WTC11 (cell line): ENCODE measurements at places on chromosomes 12 and 14. TPM values are rescaled to one million over a fixed set of nuclear protein-coding genes. Genes with fewer than 3 reads are reported as not detected.

GRCh38 chr12:49533331-49533730, 5.5 kb upstream of the KCNH3 start:
- peaks cover 15% of the 10 kb centered on the region for H3K4me1 ChIP-seq
- H3K27ac ChIP-seq = no peak overlapping the region
- no peak overlapping the region for H3K4me3 ChIP-seq
- H3K36me3 ChIP-seq = peaks cover 5% of the 10 kb centered on the region
- H3K27me3 ChIP-seq = peaks cover 42% of the 10 kb centered on the region

GRCh38 chr12:13340149-13340548, 143.6 kb downstream of the EMP1 start:
- H3K27ac ChIP-seq = no peak overlapping the region
- no peaks in the 10 kb centered on the region for H3K36me3 ChIP-seq
- H3K27me3 ChIP-seq = no peaks in the 10 kb centered on the region; the same call in 1 of the 2 replicates
- no peak for DNase-seq

ESPL1 gene
- 41.5 to 61.4 TPM (median 48.5 TPM) in 3 replicates for total RNA-seq

GRCh38 chr12:92821142-92821541, 108.0 kb downstream of the EEA1 start:
- no peaks in the 10 kb centered on the region for H3K36me3 ChIP-seq
- H3K27ac ChIP-seq = no peak overlapping the region
- no peak for DNase-seq
- H3K4me1 ChIP-seq = no peaks in the 10 kb centered on the region
- no peaks in the 10 kb centered on the region for H3K27me3 ChIP-seq
- H3K4me3 ChIP-seq = no peak overlapping the region

COCH gene
- total RNA-seq = 9.4 to 10.6 TPM (median 10.2 TPM) in 3 replicates

GRCh38 chr12:53327435-53328042, 6.1 kb upstream of the AAAS start:
- H3K27me3 ChIP-seq = peaks cover 79% of the 10 kb centered on the region
- DNase-seq = no peak
- H3K27ac ChIP-seq = no peak overlapping the region
- H3K4me1 ChIP-seq = peaks cover 21% of the 10 kb centered on the region

DNA sequence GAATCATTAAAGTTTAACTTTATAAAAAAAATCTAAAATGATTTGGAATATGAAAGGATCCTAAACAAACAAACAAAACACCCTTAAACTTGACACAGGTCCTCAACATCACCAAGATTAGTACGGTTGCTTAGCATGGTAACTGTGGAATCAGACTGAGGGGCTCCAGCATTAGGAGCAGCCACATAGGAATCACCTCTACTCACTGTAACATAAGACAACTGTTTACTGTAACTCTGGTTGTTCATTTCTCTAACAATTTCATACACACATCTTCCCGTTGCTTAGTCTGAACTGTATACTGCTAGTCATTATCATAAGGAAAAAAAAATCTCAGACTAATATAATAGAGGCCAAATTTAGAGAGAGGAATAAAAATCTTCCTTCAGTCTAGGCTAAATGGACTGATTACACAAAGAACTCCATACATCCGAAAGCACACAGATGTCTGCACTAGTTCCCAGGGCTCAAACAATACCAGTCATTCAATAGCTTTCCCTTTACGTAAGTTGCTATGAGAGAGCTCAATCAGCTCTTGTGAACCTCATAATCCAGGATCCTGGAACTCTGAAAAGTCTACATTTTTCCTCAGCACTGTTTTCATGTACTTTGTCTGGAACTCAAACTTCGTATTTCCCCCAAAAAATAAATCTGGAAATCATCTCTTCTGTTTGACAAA, 26.0 kb downstream of the LRP6 start:
- peaks cover 7% of the 10 kb centered on the region for H3K36me3 ChIP-seq
- no peak for DNase-seq
- peak overlapping the region; percentile 92 for H3K27ac ChIP-seq

DNA sequence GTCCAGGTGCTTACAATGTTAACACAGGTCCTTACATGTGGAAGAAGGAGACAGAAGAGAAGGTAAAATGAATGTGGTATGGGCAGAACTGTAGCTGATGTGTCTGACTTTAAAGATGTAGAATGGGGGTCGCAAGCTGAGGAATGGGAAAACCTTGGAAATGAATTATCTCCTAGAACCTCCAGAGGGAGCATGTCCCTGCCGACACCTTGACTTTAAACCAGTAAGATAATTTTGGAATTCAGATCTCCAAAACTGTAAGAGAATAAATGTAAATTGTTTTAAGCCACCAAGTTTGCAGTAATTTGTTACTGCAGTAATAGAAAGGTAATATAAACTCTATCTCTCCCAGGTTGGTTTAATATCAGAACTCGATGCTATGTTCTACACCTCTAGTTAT, 80.1 kb upstream of the ALG10 start:
- no peak overlapping the region for H3K4me3 ChIP-seq
- no peaks in the 10 kb centered on the region for H3K27me3 ChIP-seq
- H3K27ac ChIP-seq = no peak overlapping the region
- peaks cover 14% of the 10 kb centered on the region for H3K4me1 ChIP-seq
- no peak for DNase-seq
- no peaks in the 10 kb centered on the region; the same call in 1 of the 2 replicates for H3K36me3 ChIP-seq

- H3K27ac ChIP-seq = peak overlapping the region; percentile 97
- peaks cover 4% of the 10 kb centered on the region for H3K36me3 ChIP-seq
- no peak for DNase-seq
- H3K27me3 ChIP-seq = no peaks in the 10 kb centered on the region
Measured at GRCh38 chr12:32107359-32108267, 966 bp downstream of the BICD1 start.

MAGOHB gene
- total RNA-seq = 36.1 to 37.0 TPM (median 36.8 TPM) in 3 replicates

- peaks cover 16% of the 10 kb centered on the region for H3K4me1 ChIP-seq
- H3K36me3 ChIP-seq = no peaks in the 10 kb centered on the region
- no peaks in the 10 kb centered on the region; the same call in 1 of the 2 replicates for H3K27me3 ChIP-seq
- H3K4me3 ChIP-seq = no peak overlapping the region
Measured at GRCh38 chr14:56059054-56059453, 59.2 kb upstream of the PELI2 start.

DNA sequence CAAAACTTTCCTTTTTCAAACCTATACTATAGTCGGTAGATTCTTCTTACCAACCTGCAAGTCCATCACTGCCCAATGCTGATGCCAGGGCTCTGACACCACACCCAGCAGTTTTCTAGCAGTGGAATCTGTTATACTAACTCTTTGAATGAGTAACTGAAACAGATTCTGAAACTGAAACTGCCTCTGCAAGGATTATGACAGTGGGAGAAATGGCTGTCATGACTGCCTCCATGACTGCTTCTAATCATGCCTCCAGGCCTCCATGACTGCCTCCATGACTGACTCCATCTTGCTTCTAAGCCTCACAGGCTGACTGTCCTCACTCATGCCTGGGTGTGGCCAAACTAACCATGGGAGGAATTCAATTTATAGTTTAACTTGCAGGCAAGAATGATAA, 29.4 kb upstream of the OXA1L start:
- no peaks in the 10 kb centered on the region for H3K4me1 ChIP-seq
- no peak for DNase-seq
- H3K36me3 ChIP-seq = no peaks in the 10 kb centered on the region; the same call in 1 of the 2 replicates
- no peak overlapping the region for H3K27ac ChIP-seq

GRCh38 chr12:125902991-125903390, 837.8 kb downstream of the AACS start:
- no peak for DNase-seq
- H3K27me3 ChIP-seq = peaks cover 8% of the 10 kb centered on the region; the same call in 1 of the 2 replicates
- no peak overlapping the region for H3K27ac ChIP-seq
- H3K4me1 ChIP-seq = no peaks in the 10 kb centered on the region
- no peak overlapping the region for H3K4me3 ChIP-seq

- peak overlapping the region; percentile 100 for H3K4me3 ChIP-seq
- no peak for DNase-seq
- H3K27ac ChIP-seq = peak overlapping the region; percentile 94
- H3K27me3 ChIP-seq = no peaks in the 10 kb centered on the region; the same call in 1 of the 2 replicates
Measured at GRCh38 chr14:21267431-21267845, 1.8 kb downstream of the HNRNPC start.
